Astrocyte of the hippocampus (primary cell): ENCODE measurements at places on chromosomes 4 and X.

DNA sequence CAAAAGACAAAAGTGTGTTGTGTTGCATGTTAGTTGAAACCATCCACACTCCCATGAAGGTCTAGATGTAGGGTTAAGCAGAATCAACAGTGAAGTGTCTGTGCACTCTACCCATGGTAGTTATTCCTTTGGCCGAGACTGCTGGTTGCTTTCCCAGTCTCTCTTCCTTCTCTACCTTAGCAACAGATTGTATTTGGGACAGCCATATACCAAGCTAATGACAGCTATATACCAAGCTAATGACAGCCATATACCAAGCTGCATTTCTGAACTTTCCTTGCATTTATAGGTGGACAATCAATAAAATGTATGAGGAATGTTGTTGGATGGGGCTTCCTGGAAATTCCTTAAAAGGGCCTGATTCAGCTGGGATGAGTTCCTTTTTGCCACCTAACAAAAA, 80.5 kb upstream of the ENPEP start:
- no peak for DNase-seq

- no peak for DNase-seq
Measured at GRCh38 chr4:78337244-78338020, 214.1 kb upstream of the ANXA3 start.

DNA sequence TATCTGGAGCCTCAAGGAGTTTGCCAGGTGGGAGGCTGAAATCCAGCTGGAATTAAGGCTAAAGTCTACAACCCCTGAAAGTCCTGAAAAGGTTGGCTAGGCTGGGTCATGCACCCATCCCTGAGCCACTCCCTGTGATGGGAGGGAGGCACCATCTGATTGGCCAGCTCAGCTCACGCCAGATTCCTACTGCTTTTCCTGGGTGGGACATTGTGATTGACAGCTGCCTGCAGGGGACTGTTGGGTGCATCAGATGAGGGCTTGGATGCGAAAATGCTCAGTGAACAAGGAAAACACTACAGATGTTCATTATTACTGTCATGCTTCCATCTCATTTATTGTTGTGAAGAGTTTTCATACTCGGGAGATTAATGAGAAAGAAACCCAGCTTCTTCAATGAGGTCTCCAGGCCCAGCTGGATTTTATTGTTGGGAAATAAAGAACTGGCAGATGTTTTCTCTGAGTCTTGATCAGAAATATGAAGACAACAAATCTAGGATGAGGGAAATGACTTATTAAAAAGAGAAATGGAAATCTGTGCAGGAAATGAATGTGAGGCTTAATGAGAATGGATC, 185.9 kb downstream of the STK32B start:
- DNase-seq, result no peak

DNA sequence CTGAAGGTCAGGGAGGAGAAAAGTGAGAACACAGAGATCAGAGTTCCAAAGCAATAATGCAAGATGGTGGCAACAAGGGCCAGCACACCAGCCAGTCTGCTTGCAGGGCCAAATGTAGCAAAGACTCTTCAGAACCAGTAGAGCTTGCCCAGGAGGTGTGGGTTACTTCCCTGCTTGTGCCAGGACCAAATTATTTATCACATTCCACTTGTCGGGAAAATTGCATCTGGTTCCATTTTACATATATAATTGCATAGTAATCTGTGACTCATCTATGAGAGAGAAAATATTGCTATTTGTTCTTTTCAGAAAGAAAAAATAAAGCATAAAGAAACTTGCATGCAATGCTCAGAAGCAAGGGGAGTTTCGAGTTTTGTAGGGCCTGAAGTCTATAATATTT, 41.4 kb downstream of the MAML3 start:
- no peak for DNase-seq

GRCh38 chrX:129996120-129996519, 13.7 kb downstream of the BCORL1 start:
- DNase-seq, result no peak

- DNase-seq, result no peak
Measured at GRCh38 chrX:10174810-10175209, 18.0 kb downstream of the CLCN4 start.

GRCh38 chrX:43836435-43837184, 45.6 kb downstream of the MAOB start:
- DNase-seq, result peak; percentile 42

DNA sequence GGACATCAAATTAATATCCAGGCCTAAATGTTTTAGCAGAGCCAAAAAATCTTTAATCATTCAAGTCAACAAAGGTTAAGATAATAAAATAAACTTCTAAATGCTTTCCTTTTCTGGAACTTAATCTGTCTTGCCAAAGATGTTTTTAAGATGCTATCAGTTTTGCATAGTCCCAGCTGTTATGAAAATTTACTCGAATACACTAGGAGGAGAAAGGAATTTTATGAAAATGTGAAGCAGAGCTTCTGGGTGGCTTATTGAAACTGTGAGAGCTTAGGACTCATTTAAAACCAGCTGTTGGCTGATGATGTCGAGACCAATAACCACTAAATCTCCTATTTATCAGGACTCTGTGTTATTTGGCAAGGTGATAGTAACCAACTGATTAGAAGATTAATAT, 202.2 kb upstream of the ETNPPL start:
- DNase-seq, result no peak

GRCh38 chr4:85669204-85669603, 194.3 kb downstream of the ARHGAP24 start:
- DNase-seq, result no peak

GRCh38 chrX:16785247-16786138, 773 bp upstream of the TXLNG start:
- DNase-seq, result no peak

DNA sequence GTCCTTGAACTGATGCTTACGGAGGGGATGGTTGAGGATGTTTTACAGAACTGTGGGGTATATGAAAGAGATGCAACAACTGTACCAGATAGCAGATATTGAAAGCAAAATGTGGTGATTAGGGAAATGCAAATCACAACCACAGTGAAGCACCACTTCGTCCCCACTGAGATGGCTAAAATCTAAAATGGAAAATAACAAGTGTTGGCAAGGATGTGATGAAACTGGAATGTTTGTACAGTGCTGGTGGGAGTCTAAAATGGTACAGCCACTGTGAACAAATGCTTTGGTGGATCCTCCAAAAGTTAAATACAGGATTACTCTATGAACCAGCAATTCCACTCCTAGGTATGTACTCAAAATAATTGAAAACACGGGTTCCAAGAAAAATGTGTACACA, 22.9 kb downstream of the XG start:
- DNase-seq, result no peak

DNA sequence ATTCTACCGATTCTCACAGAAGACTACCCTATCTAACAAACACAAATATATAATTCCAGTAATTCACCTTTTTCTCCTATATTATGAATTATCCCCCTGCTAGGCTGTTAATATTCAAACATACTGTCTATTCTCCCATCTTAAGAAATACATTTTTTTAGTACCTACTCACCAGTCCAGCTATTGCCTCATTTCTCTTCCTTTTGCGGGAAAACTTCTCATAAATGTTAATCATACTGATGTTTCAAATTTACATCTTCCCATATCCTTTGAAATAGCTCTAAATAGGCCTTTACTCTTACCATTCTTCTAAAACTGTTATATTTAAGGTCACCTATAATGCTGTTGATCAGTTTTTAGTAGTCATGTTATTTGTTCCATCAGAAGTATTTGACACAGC, 759.1 kb upstream of the SLIT2 start:
- DNase-seq, result no peak

DNA sequence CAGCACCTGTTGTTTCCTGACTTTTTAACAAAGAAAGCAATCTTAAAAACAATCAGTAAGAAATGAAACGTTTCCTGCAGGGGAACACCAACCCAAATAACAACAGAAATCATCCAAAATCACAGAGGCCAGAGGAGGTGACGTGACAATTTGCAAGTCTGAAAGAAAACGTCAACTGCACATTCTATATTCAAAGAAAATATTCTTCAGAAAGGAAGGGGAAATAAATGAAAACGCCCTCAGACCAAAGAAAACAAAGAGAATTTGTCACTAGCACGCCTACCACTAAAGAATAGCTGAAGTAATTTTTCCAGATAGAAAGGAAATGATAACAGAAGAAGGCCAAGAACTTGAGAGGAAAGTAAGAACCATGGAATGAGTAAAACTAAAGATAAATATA, 74.4 kb downstream of the CASP3 start:
- DNase-seq, result no peak

- no peak for DNase-seq
Measured at GRCh38 chr4:182023469-182023868, 219.7 kb upstream of the TENM3 start.

GRCh38 chr4:95835672-95836071, 4.2 kb upstream of the PDHA2 start:
- no peak for DNase-seq

GRCh38 chr4:139833151-139833910, 167.7 kb downstream of the MGST2 start:
- peak; percentile 29 for DNase-seq

- no peak for DNase-seq
Measured at GRCh38 chrX:119677654-119677981, 15.3 kb downstream of the SEPTIN6 start.

- DNase-seq, result no peak
Measured at GRCh38 chr4:151600432-151600831, 160.4 kb downstream of the GATB start.

DNA sequence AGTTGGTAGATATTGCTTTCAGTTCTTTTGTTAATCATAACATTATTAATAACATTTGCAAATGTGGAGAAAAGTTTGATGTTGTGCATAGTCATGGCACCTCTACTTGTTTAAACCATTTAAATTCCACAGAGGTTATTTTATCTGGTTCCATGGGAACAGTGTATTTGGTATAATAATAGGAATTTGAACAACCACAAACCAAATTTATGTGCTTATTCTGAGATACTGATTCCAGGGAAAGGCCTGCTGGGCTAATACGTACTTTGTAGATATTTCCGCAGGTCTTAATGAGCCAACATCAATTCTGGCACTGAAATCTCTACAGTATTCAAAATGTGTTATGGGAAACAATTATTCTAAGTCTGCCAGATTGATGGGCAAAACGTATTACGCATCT, 319.0 kb downstream of the DKK2 start:
- peak; percentile 27 for DNase-seq

DNA sequence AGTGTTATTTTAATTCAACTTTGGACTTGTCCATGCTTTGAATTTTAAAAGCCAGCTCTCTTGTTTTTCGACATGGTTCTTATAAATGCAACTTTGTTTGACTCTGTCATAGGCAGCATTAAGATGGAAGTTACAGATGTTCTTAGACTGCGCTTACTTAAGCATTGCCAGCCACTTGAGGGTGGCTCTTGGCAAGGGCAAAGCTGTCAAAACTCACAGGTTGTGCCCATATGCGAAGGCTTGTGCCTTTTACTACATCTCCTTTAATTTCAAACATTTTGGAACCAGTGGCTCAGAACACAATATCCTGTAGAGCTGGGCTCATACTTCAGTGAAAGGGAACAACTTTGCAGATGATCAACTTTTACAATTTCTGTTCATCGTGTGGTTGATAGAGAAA, 135.5 kb downstream of the TRAM1L1 start:
- DNase-seq, result no peak

DNA sequence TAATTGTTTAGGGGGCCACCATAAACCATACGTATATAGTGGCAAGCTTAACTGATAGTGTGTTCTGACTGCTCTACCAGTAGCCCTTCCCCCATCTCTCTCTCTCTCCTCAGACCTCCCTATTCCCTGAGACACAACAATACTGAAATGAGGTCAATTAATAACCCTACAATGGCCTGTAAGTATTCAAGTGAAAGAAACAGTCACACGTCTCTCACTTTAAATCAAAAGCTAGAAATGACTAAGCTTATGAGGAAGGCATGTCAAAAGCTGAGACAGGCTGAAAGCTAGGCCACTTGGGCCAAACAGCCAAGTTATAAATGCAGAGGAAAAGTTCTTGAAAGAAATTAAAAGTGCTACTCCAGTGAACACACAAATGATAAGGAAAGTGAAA, 78.0 kb downstream of the PRDM5 start:
- peak; percentile 23 for DNase-seq

DNA sequence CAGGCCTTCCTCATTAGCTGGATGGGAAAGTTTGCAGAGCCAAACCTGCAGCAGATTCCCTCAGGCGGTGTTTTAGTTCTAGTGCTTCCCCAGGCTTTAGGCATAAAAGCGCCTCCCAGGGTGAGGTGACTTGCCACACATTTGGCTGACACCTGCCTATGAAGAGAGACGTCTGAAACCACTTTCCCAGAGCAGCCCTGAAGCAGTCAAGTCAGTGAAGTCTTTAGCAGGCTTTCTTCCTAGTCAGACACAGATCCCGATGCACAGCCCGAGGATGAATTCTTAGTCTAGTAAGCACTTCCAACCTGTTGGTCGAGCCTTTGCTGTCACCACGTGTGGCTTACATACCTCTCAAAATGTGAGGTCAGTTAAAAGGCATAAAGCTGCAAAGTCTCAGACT, 484.1 kb downstream of the SMARCA1 start:
- DNase-seq, result no peak

DNA sequence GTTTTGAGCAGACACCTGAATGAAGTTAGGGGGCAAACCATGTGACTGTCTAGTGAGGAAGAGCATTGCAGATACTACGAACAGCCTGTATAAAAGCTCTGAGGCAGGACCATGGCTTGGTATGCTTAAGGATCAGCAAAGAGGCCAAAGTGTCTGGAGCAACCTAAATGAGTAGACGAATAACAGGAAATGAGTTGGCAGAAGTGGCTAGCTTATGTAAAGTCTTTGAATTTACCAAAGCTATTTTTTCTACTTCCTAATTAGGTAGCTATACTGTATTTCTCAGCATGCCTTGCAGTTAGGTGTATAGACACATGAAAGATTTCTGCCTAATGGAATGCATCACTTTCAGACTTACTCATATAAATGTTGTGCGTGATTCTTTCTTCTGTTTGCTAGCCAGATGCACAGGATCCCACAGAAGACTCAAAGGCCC, 9.3 kb upstream of the GPRIN3 start:
- DNase-seq, result peak; percentile 36

GRCh38 chr4:83961575-83961974, 425.7 kb downstream of the GPAT3 start:
- peak; percentile 20 for DNase-seq

- DNase-seq, result no peak
Measured at GRCh38 chr4:114108869-114109268, 129.4 kb upstream of the ARSJ start.

- DNase-seq, result no peak
Measured at GRCh38 chr4:32226204-32226603, 1506.0 kb downstream of the PCDH7 start.

- no peak for DNase-seq
Measured at GRCh38 chr4:39667706-39668105, 29.0 kb upstream of the SMIM14 start.

- peak; percentile 51 for DNase-seq
Measured at GRCh38 chr4:87949961-87950360, 25.6 kb upstream of the SPP1 start.

DNA sequence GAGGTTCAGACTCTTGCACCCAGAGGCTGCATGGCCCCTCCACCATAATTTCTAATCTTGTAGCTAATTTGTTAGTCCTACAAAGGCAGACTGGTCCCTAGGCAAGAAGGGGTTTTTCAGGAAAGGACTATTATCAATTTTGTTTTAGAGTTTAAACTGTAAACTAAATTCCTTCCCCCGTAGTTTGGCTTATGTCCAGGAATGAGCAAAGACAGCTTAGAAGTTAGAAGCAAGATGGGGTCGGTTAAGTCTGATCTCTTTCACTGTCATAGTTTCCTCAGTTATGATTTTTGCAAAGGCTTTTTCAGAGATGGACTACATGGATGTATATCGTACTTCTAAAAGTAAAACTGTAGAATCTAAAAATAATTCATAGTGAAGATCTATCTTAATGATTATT, 258.1 kb upstream of the IL1RAPL1 start:
- no peak for DNase-seq
